ENCODE measurements at places on chromosomes 2 and 18.

DNA sequence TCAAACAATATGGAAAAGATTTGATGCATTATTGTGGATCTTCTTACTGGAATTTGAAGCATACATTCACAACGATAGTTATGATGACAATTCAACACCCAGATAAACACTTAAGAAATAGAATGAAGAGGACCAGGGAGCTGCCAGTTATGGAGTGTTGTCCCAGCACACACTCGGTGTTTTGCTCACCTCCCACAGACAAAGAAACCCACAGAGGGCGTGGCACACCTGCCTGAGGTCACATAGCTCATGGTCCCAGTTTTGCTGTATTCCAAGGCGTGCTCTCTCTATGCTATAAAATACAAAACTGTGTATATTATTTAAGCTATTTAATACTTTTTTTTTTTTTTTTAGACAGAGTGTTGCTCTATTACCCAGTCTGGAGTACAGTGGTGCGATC, 31.1 kb downstream of the EFR3B start:
- DNase-seq, result no peak

DNA sequence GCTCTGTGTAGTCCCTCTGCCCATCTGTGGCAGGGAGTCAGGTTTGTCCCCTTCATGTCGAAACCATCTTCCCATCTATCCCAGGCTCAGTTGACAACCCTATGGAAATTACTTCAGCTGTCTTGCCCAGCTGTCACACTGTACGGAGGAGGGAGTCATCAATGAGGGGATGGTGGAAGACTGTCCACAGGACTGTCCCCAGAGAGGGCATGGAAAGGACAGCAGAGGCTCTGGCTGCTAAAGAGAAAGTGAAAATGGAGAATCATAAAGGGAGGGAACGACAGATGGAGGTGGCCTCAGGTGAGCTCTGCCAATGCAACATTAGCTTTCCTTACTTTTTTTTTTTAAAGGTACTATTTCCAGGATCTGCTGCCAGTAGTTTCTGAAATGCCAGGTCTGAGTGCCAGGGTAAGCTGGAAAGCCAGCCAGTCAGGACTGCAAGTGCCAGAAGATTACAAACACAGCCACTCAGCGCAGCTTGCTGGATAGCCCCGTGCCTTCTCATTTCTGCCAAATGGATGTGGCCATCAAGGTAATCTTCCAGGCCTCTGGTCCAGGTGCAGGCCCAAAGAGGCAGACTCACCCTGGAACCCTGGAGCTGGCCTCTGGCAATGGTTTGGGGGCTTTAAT, 192.8 kb downstream of the AGPS start:
- no peak for DNase-seq

DNA sequence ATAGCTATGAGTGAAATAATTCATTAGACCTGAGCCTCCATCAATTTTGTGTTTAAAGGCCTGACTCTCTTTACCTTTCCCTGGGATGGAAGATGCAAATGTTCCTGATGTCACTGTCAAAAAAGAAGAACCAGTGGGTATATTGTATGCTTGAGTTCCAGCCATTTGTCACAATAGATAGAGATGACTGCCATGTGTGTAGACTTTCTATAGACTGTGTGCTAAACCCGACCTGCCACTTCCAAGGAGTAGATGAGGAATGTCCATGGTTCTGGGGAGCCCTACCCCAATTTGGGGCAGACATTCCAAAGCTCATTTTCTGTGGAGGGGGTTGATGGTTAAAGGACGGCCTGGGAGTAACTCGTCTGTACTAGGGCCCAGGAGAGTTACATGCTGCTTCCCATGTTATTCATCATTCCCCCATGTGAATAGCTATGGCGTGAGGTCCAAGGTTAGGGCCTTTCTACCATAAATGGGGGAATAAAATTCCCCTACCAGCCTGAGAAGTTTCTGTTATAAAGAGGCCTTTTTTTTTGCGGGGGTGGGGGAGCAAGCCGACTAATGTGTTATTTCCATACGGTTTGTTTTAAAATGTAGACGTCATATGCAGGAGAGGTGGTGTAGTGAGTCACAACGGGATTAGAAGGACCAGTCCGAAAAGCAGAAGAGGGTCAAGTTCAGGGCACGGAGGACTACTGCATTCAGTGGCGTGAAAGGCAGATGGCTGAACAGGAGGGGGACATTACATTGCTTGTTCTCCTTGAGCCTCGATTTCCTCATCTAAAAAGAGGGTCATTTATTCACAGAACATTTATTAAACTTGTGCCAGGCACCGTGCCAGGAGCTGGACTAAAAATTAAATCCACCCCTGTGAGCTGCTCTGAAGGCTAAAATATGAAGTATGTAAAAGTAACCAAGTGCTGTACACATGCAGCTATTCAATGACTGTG, 24.0 kb downstream of the IL1B start:
- DNase-seq, result no peak

DNA sequence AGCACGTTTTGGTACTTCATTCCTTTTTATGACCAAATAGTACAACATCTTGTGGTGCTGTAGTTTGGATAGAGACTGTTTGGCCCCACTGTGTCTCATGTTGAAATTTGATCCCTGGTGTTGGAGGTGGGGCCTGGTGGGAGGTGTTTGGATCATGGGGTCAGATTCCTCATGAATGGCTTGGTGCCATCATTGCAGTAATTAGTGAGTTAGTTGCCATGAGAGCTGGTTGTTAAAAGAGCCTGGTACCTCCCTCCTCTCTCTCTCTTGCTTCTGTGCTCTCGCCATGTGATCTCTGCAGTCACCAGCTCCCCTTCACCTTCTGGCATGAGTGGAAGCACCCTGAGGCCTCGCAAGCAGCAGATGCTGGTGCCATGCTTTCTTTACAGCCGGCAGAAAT, 50.9 kb downstream of the NCAPH start:
- no peak for DNase-seq

DNA sequence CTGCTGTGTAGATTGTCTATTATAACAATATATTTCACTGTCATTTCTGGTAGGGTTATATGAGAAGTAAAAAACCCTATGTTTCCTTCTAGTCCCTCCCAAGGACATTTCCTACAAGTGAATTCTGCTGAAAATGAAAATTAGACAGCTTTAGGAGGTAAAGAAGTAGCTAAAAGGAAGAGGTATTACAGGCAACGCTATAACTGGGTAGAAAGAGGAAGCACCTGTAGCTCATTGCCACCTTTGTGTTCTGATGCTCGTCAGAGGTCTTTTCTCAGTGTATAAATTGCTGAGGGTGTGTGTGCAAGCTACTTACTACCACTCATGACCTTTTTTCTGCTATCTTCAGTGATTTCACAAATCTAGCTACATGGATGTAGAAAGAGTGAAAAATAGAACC, 1.4 kb downstream of the DNAJC10 start:
- DNase-seq, result no peak

DNA sequence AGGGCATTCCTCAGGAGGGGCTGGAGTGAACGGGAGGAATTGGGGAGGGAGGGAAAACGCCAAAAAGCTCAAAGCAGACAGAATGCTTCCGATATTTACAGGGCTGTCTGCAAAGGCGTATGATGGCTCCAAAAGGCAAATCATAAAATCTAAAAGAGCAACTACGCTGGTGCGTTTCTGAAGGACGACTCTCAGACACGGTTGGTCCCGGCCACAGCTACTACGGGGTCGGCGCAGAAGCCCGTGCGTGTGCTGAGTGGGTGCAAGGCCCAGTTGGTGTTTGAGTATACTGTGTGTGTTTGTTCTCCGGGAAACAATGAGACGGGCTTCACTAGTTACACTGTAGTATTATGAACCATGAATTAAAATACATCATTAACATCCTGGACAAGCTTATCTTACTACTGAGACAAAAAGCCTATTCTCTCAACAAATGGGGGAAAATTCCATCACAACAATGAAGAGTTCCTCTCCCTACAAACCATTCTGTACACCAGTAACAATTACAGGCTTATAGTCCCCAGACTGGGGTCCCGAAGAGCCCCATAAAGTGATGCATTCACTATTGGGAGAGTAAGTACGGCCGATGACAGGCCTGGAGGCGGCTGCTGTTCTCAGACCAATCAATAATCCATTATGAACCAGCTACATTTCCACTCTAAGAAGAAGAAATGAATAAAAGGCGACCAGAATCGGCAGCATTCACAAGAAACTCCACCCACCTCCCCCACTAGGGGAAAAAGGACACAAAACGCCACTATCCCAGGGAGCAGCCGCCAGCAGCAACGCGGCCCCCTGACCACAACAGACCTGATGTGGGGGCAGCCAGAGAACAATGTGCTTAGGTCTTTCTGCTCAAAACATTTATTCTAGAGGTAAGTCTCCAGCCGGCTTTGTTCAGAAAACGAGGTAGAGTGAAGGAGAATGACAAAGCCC, 43.4 kb downstream of the ZNF516 start:
- DNase-seq, result no peak

GRCh38 chr2:86193901-86194567, 1.2 kb downstream of the IMMT start:
- DNase-seq, result no peak

DNA sequence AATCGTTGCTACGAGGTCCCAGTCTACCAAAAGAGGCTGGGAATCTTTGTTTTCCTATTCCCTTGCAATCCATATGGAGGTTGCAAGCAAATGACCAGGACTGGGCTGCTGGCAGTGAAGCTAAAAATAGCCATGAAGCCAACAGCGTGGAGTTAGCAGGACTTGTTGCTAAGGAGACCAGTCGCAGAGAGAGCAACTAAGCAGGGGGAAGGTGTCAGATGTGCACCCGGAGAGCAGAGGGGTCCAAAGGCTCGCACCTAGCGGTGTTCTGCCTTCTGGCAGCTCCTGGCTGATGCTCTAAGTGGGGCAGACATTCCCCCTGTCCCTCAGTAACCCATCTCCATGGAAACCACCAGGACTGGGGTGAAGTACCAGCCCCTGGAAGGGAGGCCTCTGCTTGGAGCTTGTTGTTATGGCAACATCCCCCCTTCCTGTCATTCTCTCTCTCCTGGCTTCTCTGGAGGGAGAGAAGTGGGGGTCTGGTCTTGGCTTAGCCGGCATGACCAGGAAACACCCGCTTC, 84.6 kb downstream of the DNMT3A start:
- DNase-seq, result no peak

- DNase-seq, result no peak
Measured at GRCh38 chr2:152762202-152762601, 43.8 kb downstream of the ARL6IP6 start.

DNA sequence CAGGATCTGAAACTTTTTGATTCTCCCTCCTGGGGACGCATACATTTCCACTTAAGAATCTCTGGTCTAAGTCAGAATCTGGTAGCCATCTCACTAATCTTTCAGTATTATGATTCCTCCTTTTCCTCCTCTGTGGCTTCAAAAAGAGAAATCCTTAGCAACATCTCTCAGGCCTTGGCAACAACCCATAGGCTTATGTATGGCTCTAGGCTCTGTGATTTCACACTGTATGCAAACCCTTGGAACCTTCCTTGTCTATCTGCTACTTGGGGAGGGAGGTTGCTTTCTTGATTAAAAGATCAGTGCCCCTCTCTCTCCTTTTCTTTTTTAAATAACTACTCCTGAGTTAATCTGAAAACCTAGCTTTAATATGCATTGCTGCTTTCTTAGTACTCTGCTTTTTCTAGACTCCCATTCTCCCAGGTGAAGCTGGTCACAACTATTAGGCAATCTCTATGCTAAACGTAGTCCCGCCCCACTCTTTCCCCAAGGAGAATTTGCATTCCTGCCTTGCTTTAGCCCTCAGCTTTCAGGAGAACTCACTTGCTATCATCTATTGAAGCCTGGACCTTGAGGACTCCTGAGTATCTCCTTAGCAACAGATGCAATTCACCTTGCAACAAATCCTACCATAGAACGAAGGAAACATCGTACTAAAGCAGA, 72.2 kb upstream of the L3MBTL4 start:
- no peak for DNase-seq

- no peak for DNase-seq
Measured at GRCh38 chr2:147594038-147594437, 250.8 kb upstream of the ACVR2A start.

DNA sequence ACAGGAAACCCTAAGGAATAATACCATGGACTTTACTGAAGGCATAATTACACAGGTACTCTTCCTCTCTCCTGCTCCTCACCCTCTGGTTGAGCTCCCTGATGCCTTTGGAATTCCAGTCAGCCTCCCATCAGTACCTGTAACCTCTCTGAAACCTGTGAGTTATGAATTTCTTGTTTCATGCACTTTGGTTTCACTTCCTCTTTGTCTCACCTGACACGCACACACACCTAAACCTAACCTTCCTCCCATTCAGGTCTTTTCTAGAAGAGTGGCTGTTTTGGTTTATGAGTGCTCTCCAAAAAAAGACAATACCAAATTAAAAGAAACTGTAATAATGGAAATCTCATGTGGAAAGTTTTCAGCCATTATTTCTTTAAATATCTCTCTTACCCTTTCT, 451.3 kb upstream of the VWC2L start:
- no peak for DNase-seq

GRCh38 chr2:54545702-54546450, 89.7 kb downstream of the SPTBN1 start:
- DNase-seq, result no peak

GRCh38 chr2:212766921-212767320, 228.3 kb upstream of the ERBB4 start:
- no peak for DNase-seq

- DNase-seq, result no peak
Measured at GRCh38 chr2:152097801-152098495, 896 bp downstream of the CACNB4 start.

DNA sequence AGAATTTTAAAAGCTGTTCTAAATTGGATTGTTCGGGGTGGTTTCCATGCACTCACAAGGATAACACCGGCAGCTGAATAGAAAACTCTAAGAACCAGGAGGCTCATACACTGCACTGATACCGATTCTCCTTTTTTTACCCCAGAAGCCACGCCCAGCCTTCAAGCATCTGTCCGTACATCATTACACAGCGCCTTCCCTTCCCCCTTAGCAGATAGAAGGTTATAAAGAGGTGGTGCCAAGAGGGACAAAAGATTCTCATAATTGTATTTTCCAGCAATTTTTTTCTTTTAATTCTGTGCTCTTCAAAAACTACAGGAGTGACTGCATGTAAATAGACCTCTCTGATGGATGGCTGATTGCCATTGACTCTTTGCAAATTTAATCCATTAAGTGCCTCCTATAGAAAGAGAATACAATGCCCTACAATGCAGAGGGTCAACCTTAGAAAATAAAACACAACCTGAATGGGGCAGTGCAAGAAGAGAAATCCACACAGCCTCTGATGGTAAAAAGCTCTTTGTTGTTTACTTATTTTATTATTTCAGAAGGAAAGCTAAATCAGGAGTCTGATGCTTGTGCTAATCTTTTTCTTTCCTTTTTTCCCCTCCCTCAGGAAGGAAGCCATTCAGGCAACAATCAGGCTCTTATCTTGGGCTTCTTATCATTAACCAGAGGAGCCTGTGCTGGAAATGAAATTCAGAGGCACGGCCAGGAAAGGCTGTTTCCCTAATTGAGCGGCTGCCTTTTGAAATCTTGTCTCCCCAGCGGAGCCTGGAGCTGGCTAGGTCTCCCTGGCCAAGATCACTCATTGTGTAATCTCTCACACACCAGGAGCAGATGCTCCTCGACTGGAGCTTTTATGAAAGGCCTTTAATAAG, 198.9 kb upstream of the NABP1 start:
- DNase-seq, result no peak
